ENCODE measurements at places on chromosomes 3 and 15.

- DNase-seq = no peak
Observed at GRCh38 chr3:71112576-71112975, 471.0 kb downstream of the FOXP1 start.

DNA sequence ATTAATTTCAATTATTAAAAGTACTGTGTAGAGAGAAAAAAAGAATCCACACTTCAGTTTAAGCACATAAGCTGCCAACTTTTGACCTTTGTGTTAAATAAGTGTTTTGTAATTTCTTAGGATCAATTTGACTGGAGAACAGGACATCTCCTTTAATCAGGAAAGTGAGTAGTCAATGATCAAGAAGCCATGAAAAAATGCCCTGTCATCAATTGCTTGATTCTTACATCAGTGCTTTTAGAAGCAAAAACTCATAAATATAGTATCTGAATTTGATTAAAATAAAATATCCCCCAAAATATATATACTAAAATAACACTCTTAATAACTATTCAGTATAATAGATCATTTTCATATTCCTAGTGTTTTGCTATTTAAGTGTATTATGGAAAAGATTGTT lies 409.0 kb downstream of the TAFA4 start:
- no peak for DNase-seq

DNA sequence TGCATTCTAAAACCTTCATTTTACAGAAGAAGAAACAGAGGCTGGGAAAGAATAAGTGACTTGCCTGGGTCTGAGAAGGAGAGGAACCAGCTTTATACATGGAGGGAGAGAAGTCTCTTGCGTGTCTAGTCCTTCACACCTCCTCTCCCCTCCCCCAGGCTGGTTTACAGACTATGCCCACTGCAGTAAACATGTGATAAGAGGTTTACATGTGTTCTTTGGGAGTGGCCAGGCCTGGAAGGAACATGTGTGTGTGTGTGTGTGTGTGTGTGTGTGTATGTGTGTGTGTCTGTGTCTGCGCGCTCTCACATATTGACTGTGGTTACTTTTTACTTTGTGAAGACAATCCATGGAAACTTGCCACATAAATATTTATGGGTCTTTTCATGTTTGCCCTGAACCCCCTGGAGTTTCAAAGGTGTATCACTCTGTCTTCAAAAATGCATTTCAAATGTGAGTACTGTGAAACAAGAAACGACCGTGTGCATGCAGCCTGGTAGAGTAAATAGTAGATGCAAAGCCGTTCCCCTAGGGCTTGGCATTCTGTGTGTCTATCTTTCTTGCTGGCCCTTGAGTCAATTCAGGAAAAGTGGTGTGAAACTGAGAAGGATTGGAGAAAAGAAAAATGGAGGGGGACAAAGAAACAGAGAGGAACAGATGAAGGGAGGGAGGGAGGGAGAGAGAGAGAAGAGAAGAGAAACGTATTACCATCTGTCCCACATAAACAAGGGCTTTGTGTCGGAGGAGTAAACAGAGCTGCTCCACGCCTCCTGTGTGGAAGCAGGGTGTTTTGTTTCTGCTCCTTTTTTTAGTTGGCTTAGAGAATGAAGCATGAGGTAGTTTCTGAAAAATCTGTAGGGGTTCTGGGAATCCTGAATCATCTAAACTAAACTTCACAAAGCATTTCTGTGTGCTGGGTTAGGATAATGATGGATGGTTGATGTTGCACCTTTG lies 51.7 kb downstream of the CLDN11 start:
- no peak for DNase-seq

GRCh38 chr3:196694202-196694638 lies 17.8 kb downstream of the CEP19 start:
- DNase-seq = no peak

DNA sequence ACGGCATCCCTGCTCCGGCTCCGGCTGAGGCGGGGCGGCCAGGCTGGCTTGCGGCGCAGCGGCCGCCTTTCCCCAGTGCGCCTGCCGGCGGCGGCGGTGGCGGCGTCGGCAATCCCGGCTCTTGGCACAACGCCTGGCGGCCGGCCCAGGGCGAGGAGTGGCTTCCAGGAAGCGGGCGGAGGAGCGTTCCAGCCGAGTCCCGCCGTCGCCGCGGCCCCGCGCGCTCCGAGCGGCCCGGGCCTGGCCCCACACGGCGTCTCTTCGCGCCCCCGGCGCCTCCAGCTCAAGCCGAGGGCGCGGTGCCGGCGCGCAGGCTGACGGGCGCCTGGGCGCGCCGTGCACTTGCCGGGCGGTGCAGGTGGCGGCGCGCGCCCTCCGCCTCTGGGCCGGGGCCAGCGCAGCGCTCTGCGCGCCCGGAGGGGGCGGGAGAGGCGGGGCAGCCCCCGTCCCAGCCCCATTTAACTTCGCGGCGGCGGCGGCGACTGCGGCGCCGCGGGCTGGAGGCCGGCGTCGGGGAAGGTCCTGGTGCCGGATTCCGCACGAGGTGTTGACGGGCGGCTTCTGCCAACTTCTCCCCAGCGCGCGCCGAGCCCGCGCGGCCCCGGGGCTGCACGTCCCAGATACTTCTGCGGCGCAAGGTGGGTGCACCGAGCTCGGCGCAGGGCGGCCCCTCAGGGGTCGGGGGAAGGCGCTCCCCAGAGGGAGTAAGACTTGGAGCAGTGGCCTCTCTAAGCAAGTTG lies at the start of gene ADAMTSL3:
ADAMTSL3 (plus strand) TSS at position 485 of the 740 bp plus-strand sequence. CDS start 1,639 bp downstream, outside the sequence.
- no peak for DNase-seq

DNA sequence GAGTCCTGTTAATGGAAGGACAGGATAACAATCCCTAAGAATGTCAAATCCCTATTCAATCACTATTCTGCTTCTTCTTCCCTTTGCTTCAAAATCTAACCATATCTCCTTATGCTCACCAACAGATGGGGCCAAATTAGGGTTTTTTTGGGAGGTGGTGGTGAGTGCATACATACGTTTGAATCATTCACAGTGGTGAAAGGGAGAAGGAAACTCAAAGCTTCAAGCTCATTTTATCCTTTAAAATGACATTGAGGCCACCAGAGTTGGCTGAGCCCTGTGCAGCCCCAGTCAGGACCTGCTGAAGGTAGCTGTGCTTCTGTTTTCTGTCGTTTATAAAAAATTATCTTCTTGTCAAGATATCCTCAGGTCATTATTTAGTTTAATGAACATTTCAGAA lies 607.5 kb upstream of the AGTR1 start:
- no peak for DNase-seq

DNA sequence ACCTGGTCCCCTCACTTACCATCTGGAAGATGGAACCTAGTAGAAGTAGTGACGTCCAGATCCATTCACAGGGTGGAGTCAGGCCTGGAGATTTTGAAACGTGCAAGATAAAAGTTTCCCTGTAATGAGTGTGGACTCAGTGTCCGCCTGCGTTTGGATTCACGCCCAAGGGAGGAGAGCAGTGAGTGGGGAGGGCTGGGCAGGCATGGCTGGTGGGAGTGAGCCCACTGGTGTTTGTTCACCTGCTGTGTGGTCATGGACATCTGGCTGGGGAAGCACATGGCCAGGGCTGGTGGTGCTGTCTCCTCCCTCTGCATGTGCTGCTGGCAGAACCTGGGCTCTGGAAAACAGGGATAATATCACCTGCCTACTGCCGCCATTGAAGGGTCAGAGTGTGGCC lies 37.0 kb downstream of the RLBP1 start:
- DNase-seq = no peak

DNA sequence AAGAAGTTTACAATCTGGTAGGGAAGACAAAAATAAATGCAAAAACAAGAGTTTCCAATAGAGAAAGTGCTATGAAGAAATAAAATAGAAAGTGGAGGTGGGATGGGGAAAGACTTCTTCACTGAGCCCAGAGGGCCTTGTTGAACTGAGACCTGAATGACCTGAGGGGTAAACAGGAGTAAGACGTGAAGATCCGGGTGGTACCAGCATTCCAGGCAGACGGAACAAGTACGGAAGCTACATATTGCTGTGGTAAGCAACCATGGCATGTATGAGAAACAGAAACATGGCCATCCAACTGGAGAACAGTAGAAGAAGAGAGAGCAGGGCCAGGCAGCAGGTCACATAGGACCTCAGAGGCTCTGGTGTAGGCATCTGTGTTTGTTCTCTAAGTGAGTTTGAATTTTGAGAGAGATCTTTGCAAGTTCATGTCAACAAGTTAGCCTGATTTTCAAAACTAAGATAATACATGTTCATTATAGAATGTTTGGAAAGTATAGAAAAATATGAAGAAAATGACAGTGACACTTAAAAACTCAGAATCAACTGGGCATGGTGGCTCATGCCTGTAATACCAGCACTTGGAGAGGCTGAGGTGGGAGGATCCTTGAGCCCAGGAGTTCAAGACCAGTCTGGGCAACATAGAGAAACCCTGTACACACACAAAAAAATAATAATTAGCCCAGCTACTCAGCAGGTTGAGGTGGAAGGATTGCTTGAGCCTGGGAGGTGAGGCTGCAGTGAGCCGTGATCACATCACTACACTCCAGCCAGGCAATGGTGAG lies 64.3 kb downstream of the SLC49A4 start:
- DNase-seq = no peak

DNA sequence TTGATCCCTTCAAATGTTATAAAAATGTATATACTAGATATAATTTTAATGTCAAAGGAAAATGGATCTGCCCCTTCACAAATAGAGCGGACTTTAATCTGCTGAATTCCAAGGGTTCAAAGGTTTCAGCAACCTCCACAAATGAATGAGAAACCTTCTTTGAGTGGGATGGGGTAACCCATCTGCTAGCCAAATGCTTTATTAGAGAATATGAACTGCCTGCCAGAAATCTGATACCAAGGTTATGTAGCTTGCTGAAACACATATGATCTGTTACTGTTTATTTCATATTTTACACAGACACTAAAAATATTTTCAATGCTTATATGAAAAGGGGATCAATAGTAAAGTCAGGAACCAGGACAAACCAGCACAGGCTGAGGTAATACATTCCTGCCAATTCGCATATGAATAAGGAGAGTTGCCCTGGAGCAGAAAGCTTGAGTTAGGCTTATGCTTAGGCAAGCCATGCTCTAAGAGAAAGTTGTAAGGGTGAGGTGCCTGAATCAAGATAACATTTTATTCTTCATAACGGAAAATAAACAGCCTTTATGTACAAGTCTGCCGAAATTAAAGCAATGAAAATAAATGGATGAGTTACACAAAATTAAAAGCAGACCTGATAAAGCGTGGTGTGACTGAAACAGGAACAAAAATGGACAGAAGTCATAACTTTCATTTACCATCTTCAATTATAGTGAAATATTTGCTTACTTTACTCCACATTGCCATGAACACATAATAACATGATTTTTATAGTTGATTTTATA lies 26.5 kb downstream of the PLOD2 start:
- no peak for DNase-seq

DNA sequence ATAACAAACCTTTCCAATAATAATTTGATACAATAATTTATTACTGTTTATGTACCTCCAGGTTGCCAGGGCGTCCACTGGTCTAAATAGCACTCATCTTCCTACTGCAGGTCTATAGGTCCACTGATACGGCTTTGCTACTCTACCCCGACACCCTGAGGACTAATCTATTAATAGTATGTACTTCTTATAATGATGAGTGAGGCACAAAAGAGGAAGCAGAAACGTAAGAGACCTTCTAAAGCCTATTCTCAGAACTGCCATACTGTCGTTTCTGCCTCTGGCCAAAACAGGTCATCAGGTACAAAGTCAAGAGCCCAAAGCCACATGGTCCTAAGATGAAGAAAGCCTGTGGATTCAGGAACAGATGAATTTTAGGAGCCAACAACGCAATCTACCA lies 163.2 kb upstream of the GRM7 start:
- no peak for DNase-seq

DNA sequence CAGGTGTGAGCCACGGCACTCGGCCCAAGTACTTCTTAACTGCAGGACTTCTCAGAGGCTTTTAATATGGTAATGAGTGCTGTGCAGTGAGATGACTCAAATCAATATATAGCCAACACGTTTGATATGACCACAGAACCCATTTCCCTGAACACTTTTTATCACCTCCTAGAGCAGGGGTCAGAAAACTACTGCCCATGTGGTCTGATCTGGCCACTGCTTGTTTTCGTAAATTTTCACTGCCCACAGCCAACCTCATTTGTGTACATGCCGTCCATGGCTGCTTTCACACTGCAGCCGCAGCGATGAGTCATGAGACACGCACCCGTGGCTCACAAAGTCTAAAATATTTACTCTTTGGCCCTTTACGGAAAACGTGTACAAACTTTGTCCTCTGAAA lies 179.2 kb downstream of the RORA start:
- DNase-seq = no peak

GRCh38 chr3:147939839-147940238 lies 530.7 kb downstream of the ZIC1 start:
- no peak for DNase-seq

- no peak for DNase-seq
Observed at GRCh38 chr3:184479426-184480126, 82.0 kb upstream of the EPHB3 start.

DNA sequence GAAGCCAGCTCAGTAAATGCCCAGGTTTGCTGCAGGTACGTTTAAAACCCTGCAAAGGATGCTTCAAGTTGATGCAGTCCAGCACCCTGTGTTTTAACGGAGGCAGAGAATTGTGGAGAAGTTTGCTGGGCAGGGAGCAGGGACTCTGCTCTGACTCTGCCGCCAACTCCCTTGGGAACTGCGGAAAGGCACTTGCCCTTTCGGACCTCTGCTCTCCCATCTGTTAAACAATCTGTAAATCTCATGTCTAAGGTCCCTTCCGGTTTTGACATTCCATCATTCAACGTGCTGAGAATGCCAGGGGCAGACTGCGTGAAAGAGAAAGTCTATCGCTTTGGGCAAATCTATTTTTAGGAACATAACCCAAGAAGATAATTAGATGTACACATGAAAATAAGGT lies 184.5 kb downstream of the OPA1 start:
- no peak for DNase-seq

GRCh38 chr3:47430606-47431005 lies 45.1 kb downstream of the SCAP start:
- no peak for DNase-seq

DNA sequence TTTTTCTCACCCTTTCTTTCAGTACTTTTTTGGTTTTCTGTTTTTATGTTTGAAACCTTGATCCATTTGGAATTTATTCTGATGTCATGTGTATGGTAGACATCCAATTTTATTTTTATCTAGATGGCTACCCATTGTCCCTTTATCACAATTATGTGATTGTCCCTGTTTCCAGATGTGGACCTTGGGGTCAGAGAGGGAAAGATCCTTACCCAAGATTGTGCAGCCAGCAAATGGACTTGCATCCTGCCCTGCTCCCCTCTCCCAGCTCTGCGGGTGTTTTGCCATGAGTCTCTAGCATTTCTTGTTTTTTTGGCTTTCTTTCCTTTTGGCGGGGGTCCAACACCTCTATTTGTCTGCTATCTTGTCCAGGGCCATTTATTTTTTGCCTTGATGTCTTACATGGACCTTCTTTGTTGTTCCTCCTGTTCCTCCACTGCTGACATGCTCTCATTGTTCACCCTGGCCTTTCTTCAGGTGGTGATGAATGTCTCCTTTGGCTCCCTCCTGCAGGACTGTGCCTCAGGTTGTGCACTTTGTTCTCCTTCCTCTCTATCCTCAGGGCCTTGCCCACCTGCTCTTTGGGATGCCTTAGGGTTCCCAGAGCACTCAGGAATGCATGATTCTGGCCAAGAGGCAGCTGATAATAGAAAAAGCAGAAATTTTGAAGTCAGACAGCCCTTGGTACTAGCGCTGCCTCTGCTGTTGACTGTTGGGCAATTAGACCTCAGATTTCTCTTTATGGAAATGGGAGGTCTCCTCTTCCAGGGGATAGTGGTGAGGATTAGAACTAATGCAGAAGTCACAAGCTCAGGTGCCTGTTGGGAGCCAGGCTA lies 84.3 kb downstream of the EEFSEC start:
- no peak for DNase-seq

GRCh38 chr15:55289011-55289745 lies 435 bp downstream of the RAB27A start:
- no peak for DNase-seq
